ENCODE measurements at places on chromosomes 6 and 20.
A peak's percentile ranks its signal among the peaks of the same experiment; 100 is the strongest.

- no peak for DNase-seq
Measured at GRCh38 chr20:34773726-34774125, 51.7 kb downstream of the NCOA6 start.

GRCh38 chr20:3115190-3116107 is 30.9 kb upstream of the AVP start:
- DNase-seq: no peak

GRCh38 chr6:16637635-16638034 is 123.6 kb downstream of the ATXN1 start:
- no peak for DNase-seq

DNA sequence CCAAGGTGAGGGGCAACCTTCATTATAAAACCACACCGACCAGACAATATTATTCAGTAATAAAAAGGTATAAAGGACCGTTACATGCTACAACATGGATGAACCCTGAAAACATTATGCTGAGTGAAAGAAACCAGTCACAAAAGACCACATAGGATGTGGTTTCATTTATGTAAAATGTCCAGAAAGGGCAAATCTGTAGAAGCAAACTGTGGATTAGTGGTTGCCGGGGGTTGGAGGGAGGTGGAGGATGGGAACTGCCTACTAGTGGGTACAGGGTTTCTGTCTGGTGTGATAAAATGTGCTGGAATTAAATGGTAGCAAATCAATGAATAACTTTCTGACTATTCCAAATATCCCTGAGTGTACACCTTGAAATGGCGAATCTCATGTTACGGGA is 10.2 kb upstream of the PRND start:
- DNase-seq: no peak

GRCh38 chr20:31669876-31670275 is 32.2 kb downstream of the COX4I2 start:
- no peak for DNase-seq

DNA sequence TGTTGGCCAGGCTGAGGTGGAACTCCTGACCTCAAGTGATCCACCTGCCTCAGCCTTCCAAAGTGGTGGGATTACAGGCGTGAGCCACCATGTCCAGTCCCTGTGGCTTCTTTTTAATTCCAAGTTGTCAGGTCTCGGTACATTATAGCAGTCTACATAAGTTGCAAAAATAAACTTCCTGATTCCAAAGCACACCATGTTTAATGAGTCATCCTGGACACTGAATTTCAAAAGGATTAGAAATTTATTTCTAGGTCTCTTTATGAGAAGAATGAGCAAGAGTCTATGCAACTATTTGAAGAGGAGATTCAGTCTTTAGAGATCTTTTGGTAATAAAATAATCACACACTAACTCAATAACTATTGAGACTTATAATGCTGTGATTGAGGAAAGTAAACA is 63.9 kb upstream of the MCHR2 start:
- peak; percentile 31 for DNase-seq

GRCh38 chr20:32206760-32207625 is 550 bp downstream of the PLAGL2 start:
- no peak for DNase-seq

GRCh38 chr6:14361297-14361696 is 243.7 kb downstream of the CD83 start:
- DNase-seq: no peak

GRCh38 chr6:147509891-147510290 is 1.4 kb downstream of the SAMD5 start:
- no peak for DNase-seq

DNA sequence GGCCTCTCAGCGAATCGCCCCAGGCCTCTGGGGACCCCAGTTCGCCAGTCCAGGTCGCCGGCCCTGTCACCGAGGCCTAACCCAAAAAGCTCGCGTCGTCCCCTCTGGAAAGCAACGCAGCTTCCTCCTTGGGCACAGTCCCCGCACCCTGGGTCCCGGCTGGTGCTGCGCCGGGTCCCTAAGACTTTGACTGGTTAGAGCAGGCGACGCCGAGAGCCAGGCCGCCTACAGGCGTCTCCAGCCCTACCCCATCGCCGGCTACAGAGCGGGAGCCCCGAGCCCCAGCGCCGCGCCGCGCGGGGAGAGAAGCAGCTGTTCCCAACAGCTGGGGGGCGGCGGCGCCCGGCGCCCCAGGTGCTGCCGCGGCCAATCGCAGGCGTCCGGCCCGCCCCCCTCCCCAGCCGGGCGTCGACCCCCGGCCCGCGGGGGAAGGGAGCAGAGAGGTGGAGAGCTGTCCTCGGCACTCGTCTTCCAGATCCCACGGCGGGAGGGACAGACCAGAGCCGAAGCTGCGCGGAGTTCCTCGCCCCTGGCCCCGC is 540 bp upstream of the RBM24 start:
- DNase-seq: no peak

DNA sequence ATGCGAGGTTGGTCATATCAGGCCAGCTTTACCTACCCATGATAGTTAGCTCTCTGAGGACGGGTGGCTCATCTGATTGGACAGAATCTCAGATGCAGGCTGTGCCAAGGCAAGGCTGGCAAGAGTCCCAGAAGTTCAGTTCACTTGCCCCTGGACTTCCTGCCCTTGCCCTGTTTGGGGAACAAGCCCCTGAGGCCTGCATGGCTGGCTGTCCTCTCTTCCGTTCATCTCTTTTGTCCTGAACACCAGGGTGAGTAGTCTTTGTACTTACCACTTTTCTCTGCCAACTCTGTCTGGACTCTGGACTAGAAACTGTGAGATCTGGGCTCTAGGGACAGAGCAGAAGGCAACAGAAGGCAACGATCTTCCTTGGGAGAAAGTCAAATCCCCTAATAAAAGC is 769.9 kb downstream of the QKI start:
- no peak for DNase-seq

GRCh38 chr20:61251529-61252393 is at the start of gene CDH4:
TSS of gene CDH4 (plus strand) at chr20:61252261.
- DNase-seq: no peak

DNA sequence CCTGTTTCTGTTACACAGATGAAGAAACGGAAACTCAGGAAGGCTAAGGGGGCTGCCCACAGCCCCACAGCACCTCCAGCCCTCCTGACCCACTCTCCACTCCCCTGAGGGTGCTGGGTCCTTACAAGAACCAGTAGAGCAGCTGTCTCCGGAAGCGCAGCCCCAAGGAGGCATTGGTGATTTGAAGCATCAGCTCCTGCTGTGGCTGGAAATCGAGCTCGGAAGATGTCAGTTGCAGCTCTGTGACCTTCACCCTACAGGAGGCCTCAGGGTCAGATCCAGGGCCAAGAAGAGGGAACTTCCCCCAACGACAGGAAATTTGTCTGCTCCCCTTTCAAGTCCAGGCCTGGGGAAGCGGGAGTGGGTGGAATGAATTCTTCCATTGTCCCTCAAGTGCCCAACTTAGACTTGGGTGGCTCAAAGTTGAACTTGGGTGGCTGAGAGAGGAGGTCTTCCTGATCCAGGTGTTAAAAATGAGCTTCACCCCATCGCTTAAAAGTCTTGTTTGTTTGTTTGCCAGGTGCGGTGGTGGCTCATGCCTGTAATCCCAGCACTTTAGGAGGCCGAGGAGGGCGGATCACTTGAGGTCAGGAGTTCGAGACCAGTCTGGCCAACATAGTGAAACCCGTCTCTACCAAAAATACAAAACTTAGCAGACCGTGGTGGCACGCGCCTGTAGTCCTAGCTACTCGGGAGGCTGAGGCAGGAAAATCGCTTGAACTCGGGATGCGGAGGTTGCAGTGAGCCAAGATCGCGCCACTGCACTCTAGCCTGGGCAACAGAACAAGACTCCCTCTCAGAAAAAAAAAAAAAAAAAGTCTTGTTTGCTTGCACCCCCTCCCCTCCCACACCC is 1.9 kb downstream of the PLTP start:
- DNase-seq: no peak

GRCh38 chr6:133916650-133917151 is 27.8 kb downstream of the TCF21 start:
- DNase-seq: peak; percentile 31

GRCh38 chr6:156582509-156582992 is 194.6 kb upstream of the ARID1B start:
- DNase-seq: no peak
